ENCODE measurements at places on chromosomes 12 and 14.

- no peak for DNase-seq
These were observed 17.9 kb upstream of the DHRS7 start for GRCh38 chr14:60183138-60183537.

GRCh38 chr14:94394025-94394493, 5.7 kb upstream of the SERPINA1 start:
- no peak for DNase-seq

GRCh38 chr12:121378736-121379135, 21.2 kb upstream of the RNF34 start:
- no peak for DNase-seq

DNA sequence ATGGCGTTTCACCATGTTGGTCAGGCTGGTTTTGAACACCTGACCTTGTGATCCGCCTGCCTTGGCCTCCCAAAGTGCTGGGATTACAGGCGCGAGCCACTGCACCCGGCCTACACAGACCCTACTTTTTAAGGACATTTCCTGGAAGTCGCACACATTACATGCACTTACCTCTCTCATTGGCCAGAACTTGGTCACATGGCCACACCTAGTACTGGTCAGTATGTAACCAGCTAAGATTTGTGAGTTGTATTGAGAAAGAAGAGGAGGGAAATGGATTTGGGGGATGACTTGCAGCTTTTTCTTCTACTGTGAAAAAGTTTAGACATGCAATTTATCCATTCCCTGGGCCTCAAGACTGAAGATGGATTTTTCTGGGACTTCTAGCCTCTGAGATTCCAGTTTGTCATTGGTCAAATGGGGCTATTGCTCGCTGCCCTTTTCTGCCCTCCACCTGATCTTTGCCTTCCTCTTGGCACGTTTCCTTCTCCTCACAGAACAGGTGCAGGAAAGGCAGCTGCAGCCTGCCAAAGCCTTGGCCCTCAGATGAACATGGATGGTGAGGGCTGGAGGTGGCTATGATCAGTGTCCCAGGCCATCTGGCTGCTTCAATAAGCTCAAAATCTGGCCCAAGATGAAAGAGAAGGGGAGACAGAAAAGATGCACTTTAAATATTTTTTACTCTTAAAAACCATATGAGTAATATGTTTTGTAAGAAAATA, 7.1 kb upstream of the ZDHHC22 start:
- DNase-seq: no peak

- DNase-seq: no peak
These were observed 38.2 kb downstream of the ZFYVE21 start for GRCh38 chr14:103753774-103754173.

GRCh38 chr12:77161944-77162343, 96.6 kb upstream of the E2F7 start:
- DNase-seq: no peak

DNA sequence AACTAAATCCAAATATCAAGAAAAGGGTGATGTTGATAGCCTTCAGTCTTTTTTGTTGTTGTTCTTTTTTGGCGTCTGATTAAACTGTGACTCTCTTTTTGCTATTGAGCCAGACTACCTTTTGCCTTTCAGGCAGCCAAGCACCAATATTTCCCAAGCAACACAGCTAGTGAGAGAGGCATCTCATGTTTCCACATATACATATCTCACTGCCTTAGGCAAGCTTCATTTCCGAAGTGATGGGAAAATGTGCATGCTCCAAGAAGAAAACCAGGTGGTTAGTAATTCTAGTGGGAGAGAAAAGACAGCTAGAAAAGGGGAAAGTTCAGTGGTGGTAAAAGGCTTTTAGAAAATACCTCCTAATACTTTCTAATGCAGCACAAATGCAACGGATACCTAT, 277.7 kb downstream of the TMTC2 start:
- no peak for DNase-seq

All from activated T-helper 1 cell treated with anti-CD3 and anti-CD28 coated beads, Interleukin-2, amount 50 U/mL, for 16 hours (primary cell).